ENCODE measurements at places on chromosomes 2 and 18.
A peak's percentile ranks its signal among the peaks of the same experiment; 100 is the strongest.

GRCh38 chr2:226715347-226715990 is 84.2 kb downstream of the IRS1 start:
- no peak for DNase-seq

DNA sequence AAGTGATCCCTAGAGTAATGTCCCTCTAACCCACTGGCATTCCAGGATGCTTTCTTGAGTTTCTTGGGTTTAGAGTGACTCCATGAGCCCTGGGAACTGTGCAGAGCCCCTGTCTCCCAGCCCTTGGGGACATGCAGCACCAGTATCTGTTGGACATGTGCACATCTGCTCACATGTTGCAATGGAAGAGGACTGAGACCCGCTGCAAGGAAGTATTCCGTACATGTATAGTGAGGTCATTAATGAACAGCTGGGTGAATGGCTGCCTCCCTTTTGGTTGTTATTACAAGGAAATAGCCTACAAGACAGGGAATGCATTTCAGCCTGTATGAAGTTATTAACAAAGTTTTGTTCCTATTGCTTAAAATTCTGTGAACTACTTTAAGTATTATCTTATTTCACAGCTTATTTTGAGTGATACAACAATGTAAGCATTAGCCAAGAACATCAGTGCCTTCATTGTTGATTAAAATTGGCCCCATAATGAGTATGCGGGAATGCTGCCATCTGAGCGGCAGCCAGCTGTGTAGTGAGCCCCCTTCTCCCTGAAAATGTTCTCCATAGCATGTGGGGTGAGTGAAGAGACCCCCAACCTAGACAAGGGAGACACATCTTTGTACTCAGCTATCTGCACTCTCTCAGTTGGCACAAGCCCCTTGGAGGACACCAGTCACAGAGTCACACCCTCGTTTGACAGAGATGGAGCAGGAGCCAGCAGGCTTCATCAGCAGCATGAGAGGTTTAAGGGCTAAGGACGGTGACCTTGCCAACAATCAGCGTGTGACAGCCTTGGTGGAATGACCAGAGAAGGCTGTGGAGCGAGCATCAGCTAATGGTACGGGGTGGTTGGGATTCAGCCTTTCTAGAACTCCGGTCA is 87.4 kb downstream of the FAM210A start:
- DNase-seq: no peak

GRCh38 chr18:59050661-59051057 is 89.0 kb upstream of the SEC11C start:
- DNase-seq: no peak

- no peak for DNase-seq
These were observed 121.2 kb upstream of the ANKRD30BL start for GRCh38 chr2:132282911-132283310.

- peak; percentile 82 for DNase-seq
These were observed 262.2 kb downstream of the HDAC4 start for GRCh38 chr2:239138610-239139009.

GRCh38 chr2:225013425-225014365 is 28.6 kb downstream of the DOCK10 start:
- no peak for DNase-seq

- DNase-seq: no peak
These were observed 79.5 kb downstream of the EPHA4 start for GRCh38 chr2:221492636-221493035.

DNA sequence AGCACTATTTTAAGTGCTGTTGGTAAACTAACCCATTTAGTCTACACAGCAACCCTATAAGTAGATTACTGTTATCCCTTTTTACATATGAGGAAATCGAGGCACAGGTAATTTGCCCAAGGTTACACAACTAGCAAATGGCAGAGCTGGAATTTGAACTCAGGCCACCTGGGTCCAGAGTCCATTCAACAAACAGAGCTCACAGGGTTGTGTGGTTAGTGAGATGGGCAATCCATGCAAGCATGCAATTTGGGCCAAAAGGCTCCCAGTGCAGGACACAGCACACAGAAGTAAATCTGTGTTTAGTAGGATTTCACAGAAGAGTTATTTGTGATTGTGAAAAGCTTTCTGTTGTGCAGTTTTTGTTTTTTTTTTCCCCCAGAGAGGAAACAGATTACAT is 187.8 kb upstream of the MSH6 start:
- DNase-seq: no peak

- no peak for DNase-seq
These were observed 248.8 kb downstream of the AGPS start for GRCh38 chr2:177641331-177641730.

DNA sequence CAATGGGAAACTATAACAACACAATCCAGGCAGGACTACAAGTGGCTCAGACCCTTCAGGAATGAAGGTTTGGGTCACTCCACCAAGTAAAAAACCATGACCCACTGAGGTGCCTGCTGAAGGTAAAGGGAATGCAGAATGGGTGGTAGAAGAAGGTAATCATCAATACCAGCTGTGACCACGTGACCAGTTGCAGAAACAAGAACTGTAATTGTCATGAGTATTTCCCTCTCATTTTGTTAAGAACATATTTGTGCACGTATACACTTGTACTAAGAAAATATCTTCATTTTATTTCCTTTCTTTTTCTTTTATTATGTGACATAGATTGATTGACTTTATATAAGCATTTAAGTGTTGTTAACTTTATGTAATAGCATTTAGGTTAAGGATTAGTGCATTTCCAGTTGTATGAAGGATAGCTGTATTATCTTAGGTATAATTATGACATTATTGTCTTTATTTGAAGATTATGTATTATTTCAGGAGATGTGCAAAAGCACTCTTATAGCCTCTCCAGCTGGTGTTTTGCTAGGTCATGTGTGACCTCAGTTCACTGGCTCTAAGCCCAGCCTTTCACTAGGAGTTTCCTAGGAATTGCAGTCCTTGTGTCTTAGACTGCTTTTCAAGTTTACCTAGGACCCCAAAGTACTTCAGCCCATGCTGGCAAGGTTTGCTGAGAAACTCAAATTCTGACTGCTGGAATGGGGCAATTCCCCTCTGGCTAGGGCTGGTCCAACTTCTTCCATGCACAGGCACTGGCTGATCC is 125.7 kb upstream of the DPP10 start:
- no peak for DNase-seq

GRCh38 chr2:169694894-169695260 is 608 bp downstream of the PHOSPHO2 start:
- no peak for DNase-seq

GRCh38 chr2:174342686-174343342 is 8.1 kb downstream of the SP9 start:
- DNase-seq: peak; percentile 61

DNA sequence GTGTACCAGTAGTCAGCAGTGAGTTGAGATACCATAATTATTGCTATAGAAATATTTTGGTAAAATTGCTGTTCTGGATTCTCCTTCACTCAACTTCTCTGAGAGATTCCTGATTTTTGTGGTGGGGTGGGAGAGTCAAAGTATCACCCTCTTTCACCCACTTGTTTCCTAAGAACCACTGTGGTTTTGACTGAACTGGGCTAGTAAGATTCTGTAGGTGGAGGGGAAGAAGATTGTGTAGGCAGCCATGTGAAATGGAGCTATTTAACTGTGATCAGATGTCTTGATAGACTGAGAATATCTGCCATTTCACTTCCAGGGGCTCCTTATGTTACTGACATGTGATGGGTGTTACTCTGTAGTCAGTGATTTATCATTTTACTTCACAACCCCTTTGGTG is 45.3 kb downstream of the BIRC6 start:
- no peak for DNase-seq

DNA sequence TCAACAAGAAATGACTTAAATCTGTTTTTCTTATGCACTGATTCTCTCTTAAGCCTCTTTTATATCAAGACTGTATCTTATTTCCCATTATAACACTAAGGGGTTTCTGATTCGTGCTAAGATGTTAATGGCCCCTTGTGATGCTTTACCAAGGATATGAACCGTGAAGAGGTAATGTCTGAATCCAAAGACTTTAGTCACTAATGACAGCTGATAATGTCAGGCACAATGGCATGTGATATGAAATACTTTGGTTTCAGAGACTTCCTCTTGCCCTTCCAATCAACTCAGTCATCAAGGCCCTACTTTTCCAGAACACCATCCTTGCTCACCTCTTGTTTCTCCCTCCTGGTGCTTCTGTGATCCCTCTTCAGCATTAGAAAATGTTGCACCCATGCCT is 262.8 kb downstream of the KCNE4 start:
- DNase-seq: no peak

- no peak for DNase-seq
These were observed 23.7 kb downstream of the CUL3 start for GRCh38 chr2:224561234-224562005.

GRCh38 chr2:102062802-102063201 is 71.0 kb downstream of the IL1R2 start:
- no peak for DNase-seq

DNA sequence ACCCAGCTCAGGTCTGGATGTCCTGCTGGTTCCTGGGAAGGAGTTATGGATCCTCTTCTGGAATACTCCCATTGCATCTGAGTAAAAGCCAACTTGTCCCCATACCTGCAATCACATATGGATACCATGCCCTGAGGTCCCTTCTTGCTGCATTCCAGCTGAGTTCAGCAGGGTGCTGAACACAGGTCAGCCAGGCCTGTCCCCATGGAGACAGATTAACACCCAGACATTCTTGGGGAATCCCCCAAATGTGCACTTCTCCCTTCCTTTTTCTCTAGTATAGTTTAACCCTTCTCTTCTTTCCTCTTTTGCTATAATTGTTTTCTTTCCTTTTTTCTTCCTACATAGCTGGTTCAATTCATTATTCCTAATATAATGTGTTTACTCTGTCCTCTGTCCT is 799.6 kb upstream of the HS6ST1 start:
- no peak for DNase-seq

- no peak for DNase-seq
These were observed 45.8 kb downstream of the STK17B start for GRCh38 chr2:196125596-196125995.

- no peak for DNase-seq
These were observed 81.3 kb downstream of the CDC42EP3 start for GRCh38 chr2:37590119-37590571.

- DNase-seq: no peak
These were observed 65.3 kb downstream of the WDR75 start for GRCh38 chr2:189506514-189506976.

- no peak for DNase-seq
These were observed 102.0 kb upstream of the TMEM200C start for GRCh38 chr18:5997361-5997760.

- no peak for DNase-seq
These were observed 79.9 kb upstream of the ITGB6 start for GRCh38 chr2:160279813-160280465.

DNA sequence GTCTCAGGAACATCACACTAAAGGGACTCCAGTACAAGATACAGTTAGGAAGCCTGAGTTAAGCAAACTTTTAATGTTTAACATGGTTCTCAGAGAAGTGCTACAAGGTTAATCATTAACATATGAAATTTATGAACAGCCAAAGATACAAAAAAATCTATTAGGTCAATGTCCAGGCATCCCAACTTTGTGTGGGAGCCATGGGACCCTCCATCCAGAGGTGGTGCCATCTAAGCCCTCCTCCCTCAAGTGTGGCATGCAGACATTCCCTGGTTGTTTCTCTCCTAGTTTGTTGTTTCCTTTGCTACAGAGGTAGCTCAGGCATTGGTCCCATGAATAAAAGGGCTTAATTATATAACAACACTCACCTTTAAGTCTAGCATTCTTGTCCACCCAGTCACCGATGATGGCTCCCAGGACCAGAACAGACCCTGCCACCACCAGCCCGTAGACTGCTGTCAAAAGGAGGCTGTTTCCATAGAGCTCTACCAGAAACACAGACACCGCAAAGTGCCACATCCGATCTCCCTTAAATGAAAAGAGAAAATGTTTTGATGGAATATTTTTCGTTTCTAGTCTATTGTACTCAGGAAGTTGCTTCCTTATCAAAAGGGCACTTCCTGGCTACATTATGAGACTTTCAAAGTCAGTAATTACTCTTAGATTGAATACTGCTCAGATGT is 5.7 kb downstream of the SLC40A1 start:
- no peak for DNase-seq

GRCh38 chr2:156465573-156465972 is 29.4 kb downstream of the GPD2 start:
- DNase-seq: no peak

- DNase-seq: no peak
These were observed 48.5 kb downstream of the FAM168B start for GRCh38 chr2:131044757-131045150.

DNA sequence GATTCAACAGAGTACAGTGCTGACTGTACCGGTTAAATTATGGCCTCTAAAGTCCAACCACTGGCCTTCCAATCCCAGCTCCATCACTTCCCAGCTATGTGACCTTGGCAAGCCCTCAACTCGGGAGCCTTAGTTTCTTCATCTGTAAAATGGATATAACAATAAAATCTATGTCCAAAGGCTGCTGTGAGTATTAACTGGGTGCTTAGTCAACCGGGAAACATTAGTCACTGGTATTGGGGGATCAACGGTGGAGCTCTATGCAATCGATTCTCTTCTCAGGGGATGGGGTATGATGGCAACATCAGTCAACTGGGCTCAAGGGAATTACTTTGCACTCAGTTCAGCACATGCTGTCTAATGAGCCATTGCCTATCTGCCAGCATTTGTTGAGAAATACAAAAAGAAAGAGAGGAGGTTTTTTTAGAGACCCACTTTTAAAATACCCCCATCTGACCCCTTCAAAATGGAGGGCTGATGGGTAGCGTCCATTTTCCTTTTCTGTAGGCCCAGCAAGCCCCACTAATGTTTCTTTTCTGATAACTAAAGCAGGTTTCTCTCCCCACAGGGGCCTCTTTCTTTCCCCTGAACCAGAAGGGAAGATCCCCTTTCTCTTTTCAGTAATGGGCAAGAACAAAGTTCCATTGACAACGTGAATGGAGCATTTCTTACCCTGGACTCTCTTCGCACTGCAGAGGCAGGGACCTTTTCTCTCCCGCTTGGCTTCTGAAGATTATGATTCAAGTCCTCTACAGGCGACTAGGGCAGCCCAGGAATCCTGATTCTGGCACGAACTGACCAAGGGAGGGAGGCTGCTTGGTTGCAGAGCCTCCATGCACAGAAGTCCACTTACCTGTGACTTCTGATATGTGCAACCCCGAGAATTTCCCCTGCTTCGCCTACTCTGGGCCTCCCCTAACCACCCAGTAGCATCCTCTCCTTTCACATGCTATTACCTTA is 8.7 kb upstream of the AGFG1 start:
- DNase-seq: no peak

DNA sequence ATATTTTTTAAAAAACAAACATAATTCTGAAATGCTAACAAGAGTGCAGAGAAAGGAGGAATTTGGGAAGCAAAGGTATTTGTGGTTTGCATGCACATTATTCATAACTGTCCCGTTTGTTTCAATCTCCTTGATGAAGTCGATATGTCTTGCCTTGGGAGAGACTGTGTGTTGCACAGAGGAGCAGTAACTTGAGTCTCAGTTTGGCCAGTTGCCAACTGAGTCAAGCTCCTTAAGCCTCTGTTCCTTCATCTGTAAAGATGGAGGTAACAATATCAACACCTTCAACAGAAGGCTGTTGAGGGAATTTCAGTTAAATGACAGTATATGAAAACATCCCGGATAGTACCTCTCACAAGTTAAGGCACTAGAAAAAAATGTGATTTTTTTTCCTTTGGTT is 226.2 kb downstream of the ASXL3 start:
- no peak for DNase-seq
